Glutamatergic neuron (in vitro differentiated cells): ENCODE measurements at places on chromosomes 5 and 9. TPM values are rescaled to one million over a fixed set of nuclear protein-coding genes. Genes with fewer than 3 reads are reported as not detected.

NR2F1-AS1 gene
- total RNA-seq: 0.39 TPM

ENC1 gene
- total RNA-seq: 302 TPM

ZBTB6 gene
- 10.2 TPM for total RNA-seq

PCDHB7 gene
- total RNA-seq: 3.4 TPM

ENHO gene
- 11.5 TPM for total RNA-seq

SMIM33 gene
- total RNA-seq: not detected

SLC25A48 gene
- total RNA-seq: 1.7 TPM

CAMSAP1 gene
- total RNA-seq: 150 TPM

SOX30 gene
- total RNA-seq: not detected

PCDHGA10 gene
- 16.6 TPM for total RNA-seq

SHLD3 gene
- 4.7 TPM for total RNA-seq

SLF1 gene
- total RNA-seq: 2.6 TPM

TEX48 gene
- not detected for total RNA-seq

PTGER4 gene
- total RNA-seq: not detected

NPR2 gene
- 357 TPM for total RNA-seq

ARHGEF28 gene
- total RNA-seq: 0.47 TPM

CFAP77 gene
- total RNA-seq: not detected

TSSK1B gene
- 0.54 TPM for total RNA-seq

TSLP gene
- not detected for total RNA-seq

ANKRD18A gene
- 32.3 TPM for total RNA-seq

LRRTM2 gene
- 28.9 TPM for total RNA-seq

PPP3R2 gene
- total RNA-seq: not detected

PCDHA10 gene
- total RNA-seq: 47.7 TPM

GABRA6 gene
- total RNA-seq: not detected

MARVELD2 gene
- total RNA-seq: 1.6 TPM

NMUR2 gene
- total RNA-seq: not detected

SHC3 gene
- 0.83 TPM for total RNA-seq
